Upper lobe of right lung (tissue), 1 donor: ENCODE measurements at places on chromosomes 11 and 22. TPM values are rescaled to one million over a fixed set of nuclear protein-coding genes. Genes with fewer than 3 reads are reported as not detected.

- H3K27ac ChIP-seq, result no peak overlapping the region
- no peak for DNase-seq
- no peaks in the 10 kb centered on the region for H3K36me3 ChIP-seq
- no peak overlapping the region for H3K4me3 ChIP-seq
Observed at GRCh38 chr11:59040607-59041006, 45.5 kb upstream of the GLYATL1B start.

DNA sequence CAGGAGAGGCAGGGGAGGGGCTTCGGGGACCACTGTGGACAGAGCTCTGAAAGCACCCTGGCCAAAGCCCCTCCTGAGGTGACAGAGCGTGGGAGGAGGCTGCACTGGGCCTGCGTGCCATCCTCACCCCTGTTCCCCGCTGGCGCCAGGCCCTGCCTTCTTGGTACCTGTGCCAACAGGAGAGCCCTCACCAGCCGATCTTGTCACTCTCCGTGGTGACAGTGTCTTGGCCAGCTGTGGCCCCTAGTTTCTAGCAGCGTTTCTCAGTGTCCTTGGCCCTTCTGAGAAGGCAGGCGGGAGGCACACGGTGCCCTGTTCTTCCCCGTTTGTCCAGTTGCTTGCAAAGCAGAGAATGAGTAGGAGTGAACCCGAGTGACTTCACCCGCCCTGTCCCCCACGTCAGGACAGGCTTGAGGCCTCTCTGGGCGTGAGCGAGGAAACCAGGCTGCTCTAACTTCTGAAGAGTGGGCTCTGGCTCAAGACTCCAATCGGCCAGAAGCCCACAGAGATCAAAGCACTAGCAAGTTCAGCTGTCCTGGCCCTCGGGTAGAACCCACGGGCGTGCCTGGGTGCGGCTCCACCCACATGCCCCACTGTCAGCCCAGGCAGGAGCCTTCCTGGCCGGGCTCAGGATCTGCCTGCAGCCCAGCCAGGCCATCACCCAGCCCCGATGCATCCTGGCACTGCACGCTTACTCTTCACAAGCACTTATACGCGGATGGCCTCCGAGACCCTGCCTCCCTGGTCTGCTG lies 60.2 kb upstream of the EMID1 start:
- peaks cover 12% of the 10 kb centered on the region for H3K4me1 ChIP-seq
- H3K27ac ChIP-seq, result peak overlapping the region; percentile 1
- DNase-seq, result no peak
- no peaks in the 10 kb centered on the region for H3K27me3 ChIP-seq

- peaks cover 12% of the 10 kb centered on the region for H3K27me3 ChIP-seq
- no peak for DNase-seq
- no peaks in the 10 kb centered on the region for H3K4me1 ChIP-seq
Observed at GRCh38 chr11:113954235-113954634, 20.7 kb upstream of the HTR3A start.

The SLC22A25 gene
- not detected for total RNA-seq

The C22orf42 gene
- total RNA-seq, result not detected

GRCh38 chr11:108945341-108945740 lies 280.5 kb downstream of the DDX10 start:
- no peaks in the 10 kb centered on the region for H3K4me1 ChIP-seq
- no peak for DNase-seq
- no peak overlapping the region for H3K4me3 ChIP-seq
- H3K27ac ChIP-seq, result no peak overlapping the region
- H3K36me3 ChIP-seq, result peaks cover 3% of the 10 kb centered on the region

The CD3E gene
- 14.5 TPM for total RNA-seq

DNA sequence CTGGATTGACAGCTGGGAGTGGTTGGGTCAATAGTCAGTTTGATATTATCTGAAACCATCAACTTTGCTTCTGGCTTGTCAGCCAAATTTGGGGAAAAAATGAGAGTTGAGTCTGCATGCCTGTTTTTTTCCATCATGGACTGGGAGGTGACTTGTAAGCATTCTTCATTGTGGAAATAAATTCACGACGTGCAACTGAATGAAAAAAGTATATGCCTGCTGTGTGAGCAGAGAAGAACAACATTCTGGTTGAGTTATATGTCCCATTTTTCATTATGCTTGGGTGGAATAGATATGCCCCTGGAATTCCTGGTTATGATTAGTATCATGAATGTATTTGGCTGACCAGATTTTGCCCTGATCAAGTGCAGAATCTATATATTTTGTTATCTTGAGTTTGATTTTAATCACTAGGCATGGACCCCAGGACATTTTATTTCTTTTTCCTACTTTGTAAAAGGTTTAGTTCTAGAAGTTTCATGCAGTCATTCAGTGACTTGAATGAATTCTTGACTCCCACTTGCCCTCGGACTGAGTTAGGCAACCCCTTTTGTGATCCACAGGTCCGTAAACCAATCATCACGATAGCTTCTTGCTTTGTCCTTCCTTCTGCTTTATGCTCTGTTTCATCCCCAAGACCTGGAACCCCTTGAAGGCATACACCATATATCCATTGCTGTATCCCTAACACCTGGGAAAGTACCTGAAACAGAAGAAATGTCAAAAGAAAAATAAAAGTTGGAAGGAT lies 205.8 kb downstream of the NAV2 start:
- H3K4me3 ChIP-seq, result no peak overlapping the region
- peaks cover 14% of the 10 kb centered on the region for H3K4me1 ChIP-seq
- no peak overlapping the region for H3K27ac ChIP-seq
- no peaks in the 10 kb centered on the region for H3K36me3 ChIP-seq

DNA sequence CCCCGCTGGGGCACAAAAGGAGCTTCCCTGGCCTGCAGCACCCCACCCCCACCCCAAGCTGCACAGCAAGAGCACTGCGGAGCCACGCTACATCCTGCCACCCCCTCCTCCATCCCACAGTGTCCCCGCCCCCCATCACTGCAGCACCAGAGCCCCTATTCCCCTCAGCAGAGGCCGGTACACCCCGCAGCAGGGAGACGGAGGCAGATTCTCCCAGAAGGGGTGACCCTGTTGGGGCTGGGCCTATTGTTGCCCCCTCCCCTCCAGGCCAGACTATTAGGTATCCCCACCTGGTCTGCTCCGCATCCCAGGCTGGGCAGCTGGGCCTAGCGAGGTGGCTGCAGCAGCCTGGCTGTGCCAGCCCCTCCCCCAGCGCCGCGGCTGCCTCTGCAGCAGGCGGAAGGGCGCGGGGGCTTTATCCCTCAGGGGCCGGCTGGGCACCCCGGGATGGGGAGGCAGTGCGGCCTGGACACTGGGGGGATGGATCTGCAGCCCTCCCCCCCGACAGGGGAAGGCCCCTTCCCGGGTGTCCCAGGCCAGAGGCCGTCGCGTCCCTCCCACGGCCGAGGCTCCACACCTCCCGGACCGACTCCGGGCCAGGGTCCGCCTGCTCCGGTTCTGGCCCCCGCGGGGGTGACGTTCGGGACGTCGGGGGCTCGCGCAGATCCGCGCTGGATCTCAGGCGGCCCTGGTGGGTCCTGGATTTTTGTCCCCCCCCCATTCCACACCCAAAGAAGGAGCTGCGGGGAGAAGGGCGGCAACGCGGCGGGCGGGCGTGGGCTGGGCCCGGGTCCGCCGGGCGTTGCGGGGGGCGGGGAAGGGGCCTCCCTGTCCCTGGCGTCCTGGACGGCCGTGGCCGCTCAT lies 943 bp downstream of the DUSP8 start:
- H3K36me3 ChIP-seq, result no peaks in the 10 kb centered on the region
- peak; percentile 68 for DNase-seq
- H3K4me3 ChIP-seq, result peak overlapping the region; percentile 51
- peak overlapping the region; percentile 17 for H3K27ac ChIP-seq

- DNase-seq, result no peak
- no peak overlapping the region for H3K4me3 ChIP-seq
- H3K27ac ChIP-seq, result no peak overlapping the region
- no peaks in the 10 kb centered on the region for H3K27me3 ChIP-seq
- H3K36me3 ChIP-seq, result no peaks in the 10 kb centered on the region
Observed at GRCh38 chr11:28773606-28774005, 665.4 kb downstream of the METTL15 start.

The CRYAB gene
- total RNA-seq, result 113 TPM

DNA sequence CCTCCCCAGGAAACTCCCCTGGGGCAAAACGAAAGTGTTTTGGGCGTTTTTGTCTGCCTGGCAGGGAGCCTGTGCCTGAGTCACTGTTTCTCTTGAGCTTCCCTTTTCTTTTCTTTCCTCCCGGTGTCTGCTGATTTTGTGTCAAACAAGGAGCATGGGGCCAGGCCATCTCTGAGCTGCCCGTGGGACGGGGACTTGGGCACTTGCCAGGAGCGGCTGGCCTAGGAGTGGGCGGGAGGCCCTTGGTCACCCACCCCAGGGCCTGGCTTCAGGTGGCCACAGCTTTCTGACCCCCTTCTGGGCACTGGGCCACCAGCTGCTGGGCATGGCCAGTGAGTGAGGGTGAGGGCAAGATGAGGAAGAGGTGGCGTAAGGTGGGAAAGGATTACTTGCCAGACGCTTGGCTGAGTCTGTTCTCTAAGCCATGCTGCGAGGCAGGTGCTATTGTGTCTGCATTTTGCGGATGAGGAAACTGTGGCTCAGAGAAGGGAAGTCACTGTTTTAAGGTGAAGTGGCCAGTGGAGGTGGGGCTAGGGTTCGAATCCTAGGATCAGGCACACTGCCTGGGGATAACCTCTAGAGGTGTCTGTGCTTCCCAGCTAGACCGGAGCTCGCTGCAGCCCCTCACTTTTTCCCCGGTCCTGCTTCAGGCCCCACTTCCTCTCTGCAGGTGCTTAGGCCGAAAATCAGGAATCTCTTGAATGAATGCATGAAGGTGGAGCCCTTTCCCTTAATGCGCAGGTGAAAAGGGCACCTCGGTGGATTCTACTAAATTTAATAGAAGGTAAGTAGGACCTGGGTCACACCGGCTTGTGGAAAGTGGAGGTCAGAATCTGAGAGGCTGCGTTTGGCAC lies 7.8 kb upstream of the NFAM1 start:
- DNase-seq, result peak; percentile 85
- H3K4me3 ChIP-seq, result peak overlapping the region; percentile 8
- H3K27me3 ChIP-seq, result peaks cover 4% of the 10 kb centered on the region
- H3K4me1 ChIP-seq, result peaks cover 42% of the 10 kb centered on the region

DNA sequence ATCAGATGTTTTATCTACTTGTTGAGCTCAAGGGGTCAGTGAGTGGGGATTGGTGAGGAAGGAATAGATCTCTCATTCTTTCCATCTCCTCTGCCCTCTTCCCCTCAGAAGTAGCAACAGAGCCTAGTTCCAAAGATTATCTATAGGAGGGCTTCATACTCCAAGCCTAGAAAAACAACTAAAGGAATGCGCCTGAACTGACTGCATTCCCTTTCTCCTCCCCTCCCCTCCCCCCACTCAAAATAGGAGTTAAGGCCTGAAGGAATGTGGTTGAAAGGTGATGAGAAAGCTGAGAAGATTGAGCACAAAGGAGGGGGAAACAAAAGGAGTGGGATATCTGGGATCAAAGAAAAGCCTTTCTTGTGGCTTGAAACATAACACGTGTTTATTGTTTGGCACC lies 10.5 kb downstream of the EMSY start:
- H3K4me1 ChIP-seq, result no peaks in the 10 kb centered on the region
- no peaks in the 10 kb centered on the region for H3K27me3 ChIP-seq
- DNase-seq, result no peak

GRCh38 chr11:128085276-128085675 lies 502.1 kb downstream of the ETS1 start:
- H3K27ac ChIP-seq, result no peak overlapping the region
- H3K4me3 ChIP-seq, result no peak overlapping the region
- H3K4me1 ChIP-seq, result no peaks in the 10 kb centered on the region

DNA sequence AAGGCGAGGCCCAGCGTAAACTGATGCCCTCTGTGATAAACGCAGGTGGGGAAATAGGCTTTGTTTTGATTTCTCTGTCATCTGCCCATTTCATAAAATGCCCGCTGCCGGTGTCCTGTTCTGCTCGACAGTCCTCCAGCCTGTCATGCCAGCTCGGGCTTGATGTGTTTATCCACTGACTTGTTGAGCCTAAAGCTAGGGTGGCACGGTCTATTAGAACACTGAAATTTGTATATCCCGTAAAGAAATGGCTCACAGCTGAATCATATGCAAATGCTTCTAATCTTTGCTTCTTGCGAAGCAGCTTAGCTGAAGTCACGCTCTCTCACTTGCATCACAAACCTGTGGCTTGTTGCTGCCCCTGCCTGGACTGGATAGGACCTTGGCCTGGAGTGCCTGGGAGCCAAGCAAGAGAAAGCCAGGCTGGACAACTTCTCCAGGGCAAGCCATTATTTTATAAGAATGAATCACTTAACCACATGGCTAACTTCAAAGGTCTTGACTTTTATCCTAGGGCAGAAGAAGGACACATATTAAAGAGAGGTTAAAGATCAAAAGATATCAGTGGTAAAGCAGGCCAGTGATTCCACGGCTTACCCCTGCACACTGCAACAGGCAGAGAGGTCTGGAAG lies 33.1 kb downstream of the EHF start:
- H3K36me3 ChIP-seq, result peaks cover 12% of the 10 kb centered on the region
- peaks cover 34% of the 10 kb centered on the region for H3K4me1 ChIP-seq

DNA sequence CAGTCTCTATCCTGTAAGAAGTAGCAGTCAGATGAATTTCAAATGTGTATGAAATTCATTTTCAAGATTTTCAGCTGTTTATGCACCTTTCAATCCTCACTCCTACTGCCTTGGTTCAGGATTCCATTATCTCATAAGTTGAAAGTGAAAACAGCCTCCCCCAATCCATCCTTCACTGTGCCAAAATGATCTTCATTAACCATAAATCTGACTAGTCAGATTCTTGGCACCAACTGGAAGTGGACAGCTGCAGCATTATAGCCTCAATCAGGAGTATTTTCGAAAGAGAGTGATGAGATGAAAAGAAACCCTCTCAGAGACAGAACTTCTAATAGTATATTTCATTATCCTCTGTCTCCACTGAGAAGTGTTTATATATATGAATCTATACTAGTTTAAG lies 365.3 kb upstream of the PDGFD start:
- no peak overlapping the region for H3K4me3 ChIP-seq
- no peak overlapping the region for H3K27ac ChIP-seq
- H3K36me3 ChIP-seq, result no peaks in the 10 kb centered on the region
- H3K27me3 ChIP-seq, result no peaks in the 10 kb centered on the region
- no peaks in the 10 kb centered on the region for H3K4me1 ChIP-seq

- no peak for DNase-seq
- H3K4me3 ChIP-seq, result no peak overlapping the region
- H3K4me1 ChIP-seq, result no peaks in the 10 kb centered on the region
- no peaks in the 10 kb centered on the region for H3K36me3 ChIP-seq
- no peak overlapping the region for H3K27ac ChIP-seq
- H3K27me3 ChIP-seq, result no peaks in the 10 kb centered on the region
Observed at GRCh38 chr11:41053894-41054293, 405.6 kb downstream of the LRRC4C start.
